ENCODE measurements at places on chromosomes 6 and 20.

DNA sequence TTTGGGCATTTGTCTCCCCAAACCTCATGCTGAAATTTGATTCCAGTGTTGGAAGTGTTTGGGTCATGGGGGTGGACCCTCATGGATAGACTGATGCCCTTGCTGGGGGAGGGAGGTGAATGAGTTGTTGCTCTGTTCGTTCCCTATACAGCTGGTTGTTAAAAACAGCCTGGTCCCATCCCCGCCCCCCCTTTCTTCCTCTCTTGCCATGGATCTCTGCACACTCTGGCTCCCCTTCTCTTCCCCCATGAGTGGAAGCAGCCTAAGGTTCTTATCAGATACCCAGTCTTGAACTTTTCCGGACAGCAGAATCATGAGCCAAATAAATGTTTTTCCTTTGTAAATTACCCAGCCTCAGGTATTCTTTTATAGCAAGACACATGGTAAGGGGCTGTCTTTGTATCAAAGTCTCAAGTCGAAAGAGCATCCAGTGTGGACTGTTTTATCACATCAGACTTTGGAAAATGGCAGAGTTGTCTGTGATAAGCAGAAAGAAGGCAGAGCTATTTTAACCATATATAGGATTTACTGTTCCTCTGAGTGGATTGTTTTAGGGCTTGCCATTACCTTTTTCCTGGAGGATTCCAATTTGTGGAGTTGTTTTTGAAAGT, 31.2 kb downstream of the SLC9A8 start:
- no peak for DNase-seq

DNA sequence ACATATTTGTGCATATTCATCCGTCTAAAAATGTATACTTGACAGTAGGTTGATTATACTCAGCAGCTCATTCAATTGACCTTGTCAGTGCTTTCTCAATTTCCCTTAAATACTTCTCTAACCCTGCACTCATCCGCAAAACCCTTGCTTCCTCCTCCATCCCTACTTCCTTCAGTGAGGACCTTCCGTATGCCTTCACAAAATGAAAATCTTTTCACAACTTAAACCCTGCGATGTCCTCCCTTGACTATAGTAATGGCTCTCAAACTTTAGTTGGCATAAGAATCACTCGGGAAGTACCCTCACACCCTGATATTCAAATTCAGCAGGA, 5.2 kb downstream of the MBOAT1 start:
- DNase-seq: no peak

- DNase-seq: no peak
Measured at GRCh38 chr6:2181567-2181966, 63.8 kb downstream of the GMDS start.

GRCh38 chr6:148747145-148747470, 278 bp downstream of the UST start:
- no peak for DNase-seq

Measured in NCI-H1417 treated with DMSO at 0.1 percent for 48 hours (cell line).